Stimulated activated CD4-positive, alpha-beta T cell treated with anti-CD3 and anti-CD28 coated beads, Interleukin-4, amount 100 ng/mL, for 1 hour (primary cell): ENCODE measurements at places on chromosomes 1 and 21.

DNA sequence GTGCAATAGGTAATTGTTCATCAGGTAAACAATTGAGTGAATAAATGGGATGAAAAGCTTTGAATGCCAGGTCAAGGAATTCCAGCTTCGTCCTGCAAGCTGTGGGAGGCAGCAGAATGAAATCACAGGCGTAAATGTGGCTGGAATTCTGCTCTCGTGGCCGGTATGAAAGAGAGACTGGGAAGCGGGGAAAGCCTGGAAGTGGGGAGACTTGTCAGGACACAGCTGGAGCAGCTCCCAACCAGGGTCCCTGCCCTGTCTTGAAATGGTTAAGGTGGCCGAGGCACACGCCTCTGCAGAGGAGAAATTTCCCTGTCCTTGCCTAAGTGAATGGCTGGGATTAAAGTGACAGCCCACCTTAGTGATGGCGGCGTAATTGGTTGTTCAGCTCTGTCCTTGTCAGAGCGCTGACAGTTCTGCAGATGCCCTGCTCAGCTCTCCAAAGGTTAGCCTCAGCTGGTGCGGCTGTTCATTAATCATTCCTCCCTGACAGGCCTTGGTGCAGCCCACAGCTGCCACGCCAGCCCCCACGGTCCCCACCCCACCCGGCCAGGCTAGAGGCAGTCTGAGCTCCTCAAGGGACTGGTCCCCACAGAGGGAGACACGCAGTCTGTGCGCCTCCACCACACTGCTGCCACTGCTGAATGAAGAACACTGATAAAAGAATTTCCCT is 398.3 kb upstream of the POU3F1 start:
- DNase-seq = no peak

GRCh38 chr1:67479146-67479891 is 49.1 kb upstream of the SERBP1 start:
- no peak for DNase-seq

GRCh38 chr1:2433936-2434655 is 21.7 kb upstream of the PEX10 start:
- no peak for DNase-seq

DNA sequence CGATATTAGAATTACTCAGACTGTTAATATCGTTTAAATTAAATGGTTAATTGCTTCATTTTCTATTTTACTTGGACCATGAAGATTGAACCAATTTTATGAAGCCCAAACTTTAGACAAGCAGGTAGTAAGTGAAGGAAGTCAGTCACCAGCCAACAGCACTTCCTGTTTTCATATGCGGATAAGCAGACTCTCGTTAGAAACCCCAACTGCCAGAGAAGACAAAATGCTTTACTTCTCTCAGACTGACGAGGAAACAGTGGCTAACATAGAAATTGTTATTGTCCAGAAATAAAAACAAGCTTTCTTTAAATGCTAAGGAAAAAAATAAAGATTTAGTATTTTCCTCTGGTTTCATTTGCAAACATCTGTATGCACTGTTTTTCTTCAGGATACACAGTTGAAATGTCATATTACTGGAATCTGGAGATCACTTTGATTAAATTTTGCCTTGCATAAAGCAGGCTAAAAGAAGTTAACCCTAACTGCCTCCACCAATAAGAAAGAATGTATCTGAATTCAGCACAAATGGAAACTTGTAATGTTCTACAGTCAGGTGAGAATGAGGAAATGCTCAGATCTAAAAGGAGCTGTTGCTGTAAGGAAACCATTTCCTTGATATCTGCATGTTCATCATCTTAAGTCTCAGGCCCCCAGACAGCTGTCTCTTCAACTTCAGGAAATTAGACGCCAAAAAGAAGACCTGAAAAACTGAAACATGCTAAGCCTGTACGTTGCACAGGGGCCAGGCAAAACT is 129.8 kb upstream of the SAMSN1 start:
- DNase-seq = no peak

- DNase-seq = no peak
These were observed 102.5 kb downstream of the LYPLAL1 start for GRCh38 chr1:219276049-219276738.

DNA sequence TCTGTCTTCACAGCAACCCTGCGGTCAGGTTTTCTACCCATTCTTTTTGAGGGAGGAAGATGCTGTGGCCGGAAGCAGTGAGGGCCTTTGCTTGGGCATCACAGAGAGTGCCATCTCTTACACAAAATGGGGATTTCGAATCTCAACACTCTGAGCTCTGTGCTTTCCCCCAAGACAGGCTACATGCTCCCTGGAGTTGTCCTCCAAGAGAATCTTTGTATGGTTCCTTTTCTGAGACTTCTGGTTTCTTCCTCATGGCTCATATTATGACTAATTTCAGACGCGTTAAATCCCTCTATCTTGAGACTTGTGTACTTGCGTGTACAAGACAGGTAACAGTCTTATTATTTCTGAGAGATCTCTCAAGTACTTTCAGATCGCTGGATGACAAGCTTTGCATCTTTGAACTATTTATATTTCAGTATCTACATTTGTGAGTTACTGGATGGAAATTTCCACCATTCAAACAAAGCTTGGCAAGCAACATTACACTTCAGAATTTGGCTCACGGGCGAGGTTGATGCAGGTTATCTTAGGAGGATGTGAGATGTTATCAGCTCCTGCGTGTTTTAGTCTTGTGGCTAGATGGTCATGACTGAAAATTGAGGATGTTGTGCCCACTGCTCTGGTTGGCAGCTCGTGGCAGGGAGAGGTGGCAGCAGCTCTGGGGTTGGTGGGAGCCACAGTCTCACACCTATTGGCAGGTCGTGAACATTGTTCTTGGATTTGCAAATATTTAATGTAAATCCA is 19.4 kb downstream of the ABCG1 start:
- peak; percentile 17 for DNase-seq

DNA sequence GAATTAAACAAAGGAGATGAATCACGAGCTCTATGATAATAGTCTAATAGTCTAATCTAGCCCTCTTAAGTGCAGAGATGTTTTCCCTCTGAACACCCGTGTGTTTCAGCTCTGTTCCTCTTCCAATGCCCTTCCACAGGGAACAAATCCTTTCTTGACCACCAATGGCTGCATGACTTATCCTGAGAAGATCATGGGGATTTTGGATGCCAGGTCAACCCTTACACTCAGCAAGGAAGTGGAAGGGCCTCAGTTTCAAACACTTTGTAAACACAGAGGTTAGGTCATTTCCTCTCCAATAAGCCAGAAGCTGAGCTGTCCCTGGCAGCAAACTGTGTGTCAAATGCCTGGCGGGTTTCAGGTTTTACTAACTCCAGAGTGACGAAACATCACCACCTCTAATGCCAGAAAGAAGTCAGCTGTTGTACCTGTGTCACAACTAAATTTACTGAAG is 200.0 kb downstream of the GABPA start:
- DNase-seq = no peak

GRCh38 chr21:35677298-35677841 is 383.0 kb downstream of the SETD4 start:
- DNase-seq = no peak

- no peak for DNase-seq
These were observed 13.1 kb downstream of the SDCCAG8 start for GRCh38 chr1:243268751-243269460.

GRCh38 chr1:35442734-35443133 is 114.5 kb downstream of the KIAA0319L start:
- peak; percentile 34 for DNase-seq

- no peak for DNase-seq
These were observed 2.1 kb downstream of the TMEM39B start for GRCh38 chr1:32074841-32075240.

- no peak for DNase-seq
These were observed 86.9 kb upstream of the KCNE2 start for GRCh38 chr21:34276711-34277425.

DNA sequence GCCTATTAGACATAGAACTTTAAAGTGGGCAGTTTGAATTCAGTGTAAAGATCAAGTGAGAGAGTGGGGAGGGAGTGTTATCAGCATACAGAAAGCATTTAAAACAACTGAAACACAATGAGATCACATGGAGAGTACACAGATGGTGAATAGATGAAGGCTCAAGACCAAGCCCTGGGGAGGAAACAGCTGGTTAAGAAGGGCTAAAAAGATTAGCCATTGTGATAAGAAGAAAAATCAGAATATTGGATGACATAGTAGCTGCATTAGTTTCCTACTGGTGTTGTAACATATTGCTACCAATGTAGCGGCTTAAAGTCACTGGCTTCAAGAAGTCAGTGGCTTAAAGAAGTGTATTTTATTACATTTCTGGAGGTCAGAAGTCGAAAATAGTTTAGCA is 443.4 kb upstream of the RGS18 start:
- DNase-seq = no peak

GRCh38 chr1:63662056-63662836 is 69.0 kb downstream of the PGM1 start:
- DNase-seq = no peak

DNA sequence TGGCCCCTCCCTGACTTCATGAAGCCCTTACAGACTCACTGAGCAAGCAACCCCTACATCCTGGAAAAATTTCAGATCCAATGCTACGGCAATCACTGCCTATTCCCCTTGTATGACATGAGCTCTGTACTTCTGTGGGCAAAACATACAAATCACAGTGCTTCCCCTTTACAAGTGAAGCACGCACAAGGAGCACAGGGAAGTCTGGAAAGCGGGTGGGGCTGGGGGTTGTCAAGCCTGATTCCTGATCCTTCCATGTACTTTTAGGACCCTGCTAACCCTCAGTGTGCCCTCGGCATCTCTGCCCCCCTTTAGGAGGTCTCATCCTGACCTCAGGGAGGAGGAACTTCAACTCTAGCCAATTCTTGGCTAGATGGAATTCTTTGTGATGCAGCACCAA is 405.7 kb upstream of the POU3F1 start:
- no peak for DNase-seq

GRCh38 chr1:10326251-10326650 is 72.6 kb upstream of the PGD start:
- DNase-seq = no peak

- no peak for DNase-seq
These were observed 66.1 kb downstream of the TTC3 start for GRCh38 chr21:37139154-37139553.

DNA sequence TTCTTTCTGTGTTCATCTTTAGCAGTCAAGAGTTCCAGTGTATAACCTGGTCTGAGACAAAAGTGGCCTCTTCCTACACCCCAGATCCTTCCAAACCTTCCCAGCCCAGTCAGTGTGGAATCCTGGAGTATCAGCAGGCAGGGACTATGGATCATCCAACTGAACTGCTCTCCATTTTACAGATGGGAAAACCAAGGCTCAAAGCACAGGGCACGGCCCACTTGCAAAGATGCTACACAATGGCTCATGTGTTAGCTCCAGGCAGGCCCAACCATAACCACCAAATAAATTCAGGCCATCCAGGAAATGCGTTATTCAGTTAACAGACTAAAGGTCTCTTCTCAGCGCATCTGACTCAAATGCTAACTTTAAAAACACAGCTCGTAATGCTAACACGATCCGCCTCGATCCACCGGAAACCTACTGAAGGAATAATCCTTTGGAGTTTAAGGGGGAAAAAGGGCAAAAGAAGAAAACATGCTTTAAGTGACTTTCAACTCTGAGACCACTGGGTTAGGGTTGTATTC is 7.1 kb downstream of the GLIS1 start:
- no peak for DNase-seq

- no peak for DNase-seq
These were observed 271.8 kb downstream of the BRINP2 start for GRCh38 chr1:177442584-177442983.

DNA sequence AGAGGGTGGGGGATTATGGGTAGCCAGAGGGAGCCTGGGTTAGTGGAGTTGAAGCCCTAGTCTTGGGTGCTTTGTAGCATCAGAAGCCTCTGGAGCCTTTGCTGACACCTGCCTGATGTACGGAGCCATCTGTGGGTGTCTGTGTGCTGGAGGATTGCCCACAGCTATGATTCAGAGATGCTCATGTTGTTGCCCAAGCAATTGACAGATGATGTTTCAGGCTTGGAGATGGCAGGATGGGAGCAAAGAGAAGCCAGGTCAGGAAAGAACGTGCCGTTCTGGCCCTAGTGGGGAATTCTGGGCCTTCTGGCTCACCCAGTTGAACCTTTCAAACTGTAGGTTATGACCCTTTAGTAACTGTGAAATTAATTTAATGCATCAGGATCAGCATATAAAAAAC is 27.6 kb downstream of the COQ8A start:
- no peak for DNase-seq

DNA sequence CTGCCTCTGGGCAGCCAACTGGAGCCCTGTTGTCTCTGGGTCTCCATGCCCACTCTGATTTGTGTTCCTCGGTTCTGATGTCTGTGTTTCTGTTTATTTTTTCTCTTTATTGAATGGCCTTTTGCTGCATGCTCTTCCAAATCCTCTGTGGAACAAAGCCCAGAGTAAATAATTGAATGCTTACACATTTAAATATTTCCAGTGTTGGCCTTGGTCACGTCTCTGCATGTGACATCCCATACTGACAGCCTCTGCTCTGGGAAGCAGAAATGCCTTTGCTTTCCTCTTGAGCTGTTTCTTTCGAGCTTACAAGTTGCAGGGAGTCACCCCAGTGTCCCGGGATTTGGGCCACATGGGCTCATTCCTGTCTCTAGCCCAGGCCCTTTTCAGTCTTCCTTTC is 267.9 kb downstream of the PTPRU start:
- DNase-seq = no peak

DNA sequence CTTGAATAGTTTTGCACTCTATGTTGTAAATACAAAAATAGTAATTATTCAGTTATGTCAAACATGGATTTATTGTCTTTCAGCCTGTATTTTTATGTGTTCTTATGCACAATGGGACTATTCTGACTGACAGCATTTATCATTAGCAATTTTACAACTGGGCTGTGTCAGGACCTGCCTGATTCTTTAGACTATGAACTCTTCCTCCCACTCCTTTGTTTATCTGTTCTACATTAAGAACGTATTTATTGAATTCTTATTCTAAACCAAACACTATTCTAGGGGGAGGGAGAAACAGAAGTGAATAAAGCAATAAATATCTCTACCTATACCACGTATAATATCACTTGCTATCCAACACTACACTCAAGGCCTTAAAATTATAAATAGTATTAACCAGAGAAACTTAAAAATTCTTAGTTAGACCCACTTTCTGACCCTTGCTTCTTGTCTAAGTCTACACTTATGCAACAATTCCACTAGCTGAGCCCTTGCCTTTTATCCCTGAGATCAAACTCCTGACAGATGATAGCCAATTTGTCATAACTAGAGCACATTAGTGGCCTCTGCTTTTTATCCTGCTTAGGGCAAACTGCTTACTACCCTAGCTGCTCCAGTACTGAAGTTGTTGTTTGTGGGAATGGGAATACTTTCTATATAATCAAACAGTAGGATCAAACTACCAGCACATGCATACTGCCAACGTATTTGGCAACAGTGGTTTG is 494.3 kb downstream of the BRINP3 start:
- DNase-seq = no peak

GRCh38 chr1:63861052-63861691 is 87.4 kb downstream of the ROR1 start:
- no peak for DNase-seq

GRCh38 chr1:68511254-68511653 is 14.4 kb upstream of the DEPDC1 start:
- DNase-seq = no peak

DNA sequence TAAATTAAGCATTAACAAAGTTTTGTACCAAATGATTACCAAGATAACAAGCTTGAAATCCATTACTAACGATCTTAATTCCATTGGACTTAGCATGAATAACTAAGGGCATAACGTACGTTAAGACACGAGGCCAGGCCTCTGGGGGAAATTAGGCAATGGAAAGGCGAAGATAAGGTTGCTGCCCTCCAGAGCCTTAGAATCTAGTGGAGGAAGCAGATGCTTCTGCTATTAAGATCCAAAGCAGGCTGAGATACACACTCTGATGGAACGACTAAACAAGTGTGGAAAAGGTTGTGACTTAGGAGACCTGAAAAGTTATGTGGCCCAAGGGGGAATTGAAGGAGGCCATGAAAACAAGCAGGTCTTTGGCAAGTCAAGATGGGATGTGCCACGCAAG is 6.0 kb downstream of the AKNAD1 start:
- DNase-seq = no peak
